NCI-H774 (cell line): ENCODE measurements at places on chromosomes 12 and 14.

GRCh38 chr14:79834868-79835267 lies 376.4 kb downstream of the DIO2 start:
- no peak for DNase-seq

- no peak for DNase-seq
These were observed 349.6 kb downstream of the CCDC91 start for GRCh38 chr12:28539691-28540323.

GRCh38 chr12:127150479-127150878 lies 1116.5 kb upstream of the TMEM132C start:
- DNase-seq, result no peak

- no peak for DNase-seq
These were observed 51.2 kb downstream of the TESC start for GRCh38 chr12:117047810-117048584.

- no peak for DNase-seq
These were observed 199.8 kb upstream of the ARHGAP5 start for GRCh38 chr14:31877255-31877798.

GRCh38 chr12:127685931-127686330 lies 581.0 kb upstream of the TMEM132C start:
- no peak for DNase-seq

GRCh38 chr12:67456431-67456901 lies 187.3 kb downstream of the CAND1 start:
- no peak for DNase-seq

DNA sequence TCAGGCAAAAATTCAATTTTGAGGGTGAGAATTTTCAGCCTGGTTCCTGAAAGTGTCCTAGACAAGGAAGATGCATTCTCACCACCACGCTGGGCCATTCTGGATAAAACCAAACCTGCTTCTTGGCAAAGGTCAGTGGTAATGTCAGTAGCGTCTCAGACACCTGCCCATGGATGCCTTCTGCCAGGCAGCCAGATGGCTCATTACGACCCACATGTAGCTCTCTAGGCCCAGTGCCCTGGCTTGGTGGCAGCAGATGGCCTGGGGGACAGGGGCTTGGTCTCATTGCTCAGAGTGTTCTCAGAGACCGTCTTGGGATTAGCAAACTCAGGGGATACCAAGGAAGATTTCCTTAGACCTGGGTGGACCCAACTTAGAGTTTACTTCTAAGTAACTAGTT lies 105.1 kb downstream of the ARF6 start:
- no peak for DNase-seq

DNA sequence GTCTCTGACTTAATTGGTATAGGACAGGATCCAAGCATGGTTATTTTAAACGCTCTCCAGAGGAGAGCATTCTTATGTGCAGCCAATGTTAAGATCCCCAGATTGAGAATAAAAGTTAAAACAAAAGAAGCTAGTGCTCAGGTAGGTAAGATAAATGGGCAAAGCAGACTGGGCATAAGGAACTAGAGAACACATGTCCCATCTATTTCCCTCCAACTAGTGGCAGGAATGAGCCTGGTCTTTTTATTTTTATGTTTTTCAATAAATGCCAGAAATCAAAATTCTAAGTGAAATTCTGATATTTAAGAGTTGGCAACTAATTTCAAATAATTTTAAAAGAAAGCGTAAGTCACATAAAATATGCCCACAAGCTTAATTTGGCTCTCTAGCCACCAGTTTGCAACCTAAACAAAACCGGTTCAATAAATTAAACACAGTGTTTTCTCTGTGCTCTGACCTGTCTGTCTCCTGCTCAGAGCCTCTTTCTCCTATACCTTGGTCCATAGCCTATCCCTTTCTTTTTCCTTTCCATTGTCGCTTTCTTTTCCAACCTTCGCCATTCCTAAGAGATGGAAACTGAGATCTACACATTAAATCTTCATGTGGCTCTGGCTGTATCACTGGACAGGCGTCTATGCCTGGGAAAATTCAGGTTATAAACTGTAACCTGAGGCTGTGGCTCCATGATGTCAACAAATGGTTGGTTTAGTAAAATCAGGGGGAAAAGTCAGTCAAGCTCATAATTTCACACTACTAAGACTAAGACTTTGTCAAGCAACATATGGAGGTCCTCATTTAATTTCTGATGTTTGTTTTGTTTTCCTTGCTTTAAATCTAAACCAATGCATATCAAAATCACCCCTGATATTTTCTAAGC lies 5.5 kb downstream of the SLC38A1 start:
- DNase-seq, result no peak

DNA sequence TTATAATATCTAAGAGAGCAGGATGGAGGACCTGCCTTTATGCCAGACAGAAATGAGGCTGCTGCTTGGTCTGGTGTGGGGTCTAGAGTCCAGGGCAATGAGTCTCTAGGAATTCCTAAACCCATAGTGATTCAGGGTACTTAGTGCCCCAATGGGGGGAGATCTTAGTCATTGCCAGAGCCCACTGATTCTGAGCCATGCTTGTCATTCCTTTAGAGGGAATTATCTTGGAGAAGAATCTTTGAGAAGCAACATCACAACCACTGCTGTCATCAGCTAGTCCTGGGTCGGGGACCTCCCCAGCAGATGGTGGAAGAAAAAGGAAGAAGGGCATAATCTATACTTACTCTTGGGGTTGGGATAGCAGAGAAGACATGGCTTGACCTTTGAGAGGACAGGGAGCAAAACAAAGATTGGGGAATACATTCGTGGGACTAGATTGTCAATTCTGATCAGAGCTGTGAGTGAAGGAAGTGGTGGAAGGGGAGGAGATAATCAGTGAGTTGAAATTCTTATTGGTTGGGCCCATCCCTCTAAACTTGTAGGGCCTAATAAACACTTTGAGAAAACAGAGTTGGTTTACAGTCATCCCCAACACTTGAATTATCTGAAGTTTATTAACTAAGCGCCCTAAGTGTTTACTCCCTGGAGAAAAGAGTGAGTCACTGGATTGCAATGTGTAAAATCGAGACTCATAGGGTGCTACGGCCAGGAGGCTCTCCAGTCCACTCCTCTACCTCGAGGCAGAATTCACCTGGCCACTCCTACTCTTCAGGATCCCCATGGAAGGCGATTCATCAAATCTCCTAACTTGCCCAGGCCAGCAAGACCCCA lies 3.0 kb upstream of the KRT3 start:
- DNase-seq, result no peak

- no peak for DNase-seq
These were observed 89.8 kb downstream of the RERG start for GRCh38 chr12:15131431-15131830.

- no peak for DNase-seq
These were observed 223.1 kb upstream of the FOXN3 start for GRCh38 chr14:89640141-89640540.

GRCh38 chr12:105569886-105570285 lies 239.4 kb downstream of the C12orf75 start:
- no peak for DNase-seq

GRCh38 chr14:45252366-45253069 lies 484 bp downstream of the MIS18BP1 start:
- no peak for DNase-seq

DNA sequence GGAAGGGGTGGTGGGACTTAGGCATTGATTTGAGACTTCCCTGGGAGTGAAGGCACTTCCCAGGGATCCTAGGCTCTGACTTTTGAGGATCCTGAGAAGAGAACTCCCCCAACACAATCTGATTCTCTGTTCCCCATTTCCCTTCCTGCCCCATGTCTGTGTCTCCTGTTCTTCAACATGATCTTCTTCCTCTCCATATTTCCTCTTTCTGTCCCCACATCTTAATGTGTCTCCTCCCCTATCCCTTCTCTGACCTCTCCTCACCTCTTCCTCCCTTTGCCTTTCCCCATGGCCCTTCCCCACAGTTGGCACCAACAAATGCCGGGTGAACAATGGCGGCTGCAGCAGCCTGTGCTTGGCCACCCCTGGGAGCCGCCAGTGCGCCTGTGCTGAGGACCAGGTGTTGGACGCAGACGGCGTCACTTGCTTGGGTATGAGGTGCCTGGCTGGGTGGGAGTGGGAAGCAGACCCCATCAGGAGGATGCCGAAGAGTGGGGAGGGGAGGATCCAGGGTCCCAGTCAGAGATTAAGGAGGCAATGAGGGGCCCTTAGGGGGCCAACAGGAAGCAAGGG lies 15.2 kb upstream of the LRP1-AS start:
- no peak for DNase-seq
